ENCODE measurements at places on chromosomes 2 and 18.

- no peak for DNase-seq
Measured at GRCh38 chr2:109609352-109610024, 4.3 kb downstream of the SEPTIN10 start.

GRCh38 chr2:109644571-109645275 lies 30.6 kb downstream of the SOWAHC start:
- no peak for DNase-seq

DNA sequence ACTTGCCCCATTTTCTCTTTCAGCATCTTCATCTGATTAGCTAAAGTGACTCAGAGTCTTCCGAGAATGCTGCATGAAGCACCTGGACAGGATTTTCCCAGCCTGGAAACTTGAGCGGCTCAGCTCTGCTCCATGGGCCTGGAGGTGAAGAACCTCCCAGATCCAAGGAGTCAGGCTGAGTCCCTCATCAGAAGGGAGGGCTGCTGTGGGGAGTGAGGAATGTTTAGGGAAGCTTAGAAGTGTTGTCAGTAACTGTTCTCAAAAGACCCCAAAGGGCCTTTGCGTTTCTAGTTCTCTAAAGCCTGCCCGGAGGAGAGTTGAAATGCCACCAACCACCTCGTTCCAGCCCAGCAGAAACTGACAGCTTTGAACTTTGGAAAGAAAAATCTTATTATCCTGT lies 157.1 kb downstream of the CLIP4 start:
- no peak for DNase-seq

- DNase-seq: no peak
Measured at GRCh38 chr2:75403991-75404428, 156.7 kb downstream of the EVA1A start.

DNA sequence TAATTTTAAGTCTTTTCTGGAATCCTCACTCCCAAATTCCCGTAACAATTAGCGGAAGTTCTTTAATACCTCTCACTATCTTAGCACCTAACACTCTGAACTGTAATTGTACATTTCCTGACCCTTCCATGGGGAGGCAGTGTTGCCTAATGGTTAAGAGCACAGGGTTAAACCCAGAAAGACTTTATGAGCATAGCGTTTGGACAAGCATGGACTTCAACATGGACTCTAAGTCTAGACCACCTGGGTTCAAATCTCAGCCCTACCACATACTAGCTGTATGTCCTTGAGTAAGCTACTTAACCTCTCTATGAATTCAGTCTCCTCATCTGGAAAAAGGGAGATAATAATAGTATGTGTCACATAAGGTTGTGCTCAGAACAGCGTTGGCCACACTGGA lies 13.0 kb downstream of the ANTXR1 start:
- no peak for DNase-seq

DNA sequence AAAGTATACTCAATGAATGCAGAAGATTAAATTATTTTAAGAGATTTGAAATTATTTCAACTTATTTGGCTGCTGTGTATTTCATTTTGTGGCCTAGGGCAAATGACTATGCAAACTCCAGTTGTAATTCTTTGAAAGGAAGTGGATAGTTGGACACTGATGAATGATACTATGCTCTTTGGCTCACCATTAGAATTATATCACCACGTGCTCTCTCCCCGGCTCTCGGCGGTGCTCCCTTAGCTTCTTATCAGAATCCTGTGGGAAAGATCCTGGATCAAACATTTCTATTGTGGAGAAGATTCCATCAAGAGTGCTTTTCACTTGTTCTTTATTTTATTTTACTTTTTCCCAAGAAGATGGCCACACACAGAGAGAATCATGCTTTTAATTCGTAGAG lies 55.2 kb downstream of the ADCYAP1 start:
- DNase-seq: no peak

DNA sequence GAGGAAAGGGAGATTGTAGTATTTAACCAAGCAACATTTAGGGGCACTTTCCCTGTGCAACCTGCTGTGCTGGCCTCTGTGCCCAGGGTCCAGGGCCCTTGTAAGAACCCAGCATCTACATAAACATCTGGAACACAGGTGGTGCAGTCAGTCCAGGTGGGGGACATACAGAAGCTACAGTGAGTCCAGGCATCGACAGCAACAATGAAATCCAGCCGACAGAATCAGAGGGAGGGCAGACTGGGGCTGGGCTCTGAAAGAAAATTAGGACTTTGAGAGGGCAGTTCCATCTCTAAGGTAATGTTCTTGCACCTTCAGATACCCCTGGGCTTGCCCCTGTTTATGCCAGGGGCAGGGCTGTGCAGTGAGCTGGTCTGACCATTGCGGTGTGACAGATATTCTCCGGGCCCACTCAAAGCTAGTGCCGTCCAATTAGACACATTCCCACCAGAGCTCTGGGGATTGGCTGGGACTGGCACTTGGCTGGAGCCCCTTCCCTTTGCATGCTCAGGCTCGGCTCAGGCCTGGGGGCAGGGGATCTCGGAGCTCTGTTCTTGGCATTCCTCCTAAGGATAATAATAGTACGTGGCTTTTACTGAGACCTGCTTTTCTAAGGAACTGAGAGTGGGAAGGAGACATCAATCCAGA lies 5.4 kb downstream of the LBH start:
- DNase-seq: no peak

DNA sequence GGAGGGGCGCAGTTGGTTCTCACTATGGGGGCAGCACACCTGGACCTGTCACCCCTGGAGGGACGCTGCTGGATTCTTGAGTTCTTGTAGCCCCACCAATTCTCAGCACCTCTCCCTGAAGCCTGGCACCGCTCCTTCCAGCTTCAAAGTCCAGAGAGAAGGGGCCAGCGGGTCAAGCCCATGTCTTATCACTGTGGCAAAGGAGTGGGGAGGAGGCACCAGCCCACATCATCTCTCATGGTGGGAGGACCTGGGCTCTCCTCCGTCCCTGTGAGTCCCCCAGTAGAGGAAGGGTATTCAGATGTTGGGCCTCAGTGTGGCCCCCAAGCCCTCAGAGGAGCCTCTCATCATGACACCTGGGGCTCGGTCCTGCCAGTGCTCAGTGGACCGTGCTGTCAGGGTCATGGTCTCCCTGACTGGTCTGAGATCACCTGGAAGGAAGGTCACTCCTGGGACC lies 67.4 kb downstream of the HS1BP3 start:
- DNase-seq: no peak
